Uterus (tissue), 4 donors: ENCODE measurements at places on chromosomes 4 and X. TPM values are rescaled to one million over a fixed set of nuclear protein-coding genes. Genes with fewer than 3 reads are reported as not detected.

GRCh38 chr4:187286525-187286924, 562.9 kb upstream of the FAT1 start:
- no peaks in the 10 kb centered on the region for H3K36me3 ChIP-seq
- H3K4me1 ChIP-seq = no peaks in the 10 kb centered on the region
- H3K4me3 ChIP-seq = no peak overlapping the region
- H3K27me3 ChIP-seq = no peaks in the 10 kb centered on the region

GRCh38 chr4:40608628-40609027, 21.0 kb downstream of the RBM47 start:
- DNase-seq = no peak
- H3K36me3 ChIP-seq = no peaks in the 10 kb centered on the region
- no peaks in the 10 kb centered on the region for H3K4me1 ChIP-seq
- H3K27me3 ChIP-seq = no peaks in the 10 kb centered on the region
- H3K27ac ChIP-seq = no peak overlapping the region

DNA sequence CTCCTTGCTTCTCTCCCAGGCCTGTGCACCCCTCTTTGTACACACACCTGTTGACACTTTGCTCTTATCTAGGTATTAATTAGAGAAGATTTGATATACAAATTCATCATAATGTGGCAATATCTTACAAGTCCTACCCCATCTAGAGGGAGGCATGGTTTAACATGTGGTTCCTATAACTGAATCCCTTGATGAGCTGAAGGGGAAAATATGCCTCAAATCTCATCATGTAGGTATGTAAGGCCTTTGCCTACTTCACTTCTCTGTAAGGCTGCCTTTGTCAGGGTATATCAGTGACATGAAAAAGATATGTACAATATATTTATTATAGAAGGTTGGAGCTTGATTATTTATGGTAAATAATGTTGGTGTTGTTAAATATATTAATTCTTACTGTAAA, 31.9 kb downstream of the HTR2C start:
- no peak overlapping the region for H3K27ac ChIP-seq
- no peak overlapping the region for H3K4me3 ChIP-seq
- H3K27me3 ChIP-seq = no peaks in the 10 kb centered on the region
- no peak for DNase-seq
- H3K36me3 ChIP-seq = no peaks in the 10 kb centered on the region

GRCh38 chr4:65624651-65625050, 45.6 kb downstream of the EPHA5 start:
- no peak overlapping the region for H3K4me3 ChIP-seq
- DNase-seq = no peak
- no peaks in the 10 kb centered on the region for H3K4me1 ChIP-seq
- H3K27ac ChIP-seq = no peak overlapping the region
- no peaks in the 10 kb centered on the region for H3K36me3 ChIP-seq

DNA sequence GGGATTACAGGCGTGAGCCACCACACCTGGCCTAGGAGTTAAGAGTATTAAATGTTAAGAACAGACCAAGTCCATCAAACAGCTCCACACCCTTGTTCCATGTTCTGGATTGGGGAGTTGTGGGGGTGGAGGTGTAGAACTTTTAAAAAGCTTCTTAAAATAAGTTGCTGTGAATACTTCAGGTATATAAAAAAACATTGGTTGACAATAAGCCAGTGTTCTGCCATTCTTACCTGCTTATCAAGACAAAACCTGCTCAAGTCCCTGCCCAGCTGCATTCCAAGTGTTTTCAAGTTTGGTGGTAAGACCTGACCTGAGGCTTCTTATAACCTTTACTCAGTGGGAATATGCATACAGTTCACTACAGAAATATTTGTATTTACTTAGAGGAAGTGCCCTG, 6.4 kb downstream of the RBM3 start:
- H3K36me3 ChIP-seq = no peaks in the 10 kb centered on the region
- H3K27me3 ChIP-seq = no peaks in the 10 kb centered on the region
- no peak overlapping the region for H3K4me3 ChIP-seq

DNA sequence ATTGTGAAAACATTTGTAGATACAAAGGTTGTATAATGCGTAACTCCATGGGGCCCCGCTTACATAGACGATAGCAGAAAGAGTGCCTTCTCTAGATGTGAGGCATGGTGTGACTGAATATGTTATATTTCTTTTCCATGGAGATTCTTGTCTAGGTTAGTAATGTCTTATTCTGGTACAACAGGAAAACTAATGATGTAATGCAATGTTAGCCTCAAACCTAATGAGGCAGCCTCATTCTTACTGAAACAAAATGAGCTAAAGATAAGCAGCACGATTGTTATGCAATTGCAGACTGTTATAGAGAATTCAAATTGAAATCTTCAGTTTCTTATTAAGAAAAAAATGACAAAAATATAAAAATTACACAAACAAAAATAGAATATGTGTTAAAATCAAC, 171.1 kb upstream of the ANKRD50 start:
- H3K27ac ChIP-seq = no peak overlapping the region
- no peak for DNase-seq
- H3K4me3 ChIP-seq = no peak overlapping the region
- H3K4me1 ChIP-seq = no peaks in the 10 kb centered on the region

DNA sequence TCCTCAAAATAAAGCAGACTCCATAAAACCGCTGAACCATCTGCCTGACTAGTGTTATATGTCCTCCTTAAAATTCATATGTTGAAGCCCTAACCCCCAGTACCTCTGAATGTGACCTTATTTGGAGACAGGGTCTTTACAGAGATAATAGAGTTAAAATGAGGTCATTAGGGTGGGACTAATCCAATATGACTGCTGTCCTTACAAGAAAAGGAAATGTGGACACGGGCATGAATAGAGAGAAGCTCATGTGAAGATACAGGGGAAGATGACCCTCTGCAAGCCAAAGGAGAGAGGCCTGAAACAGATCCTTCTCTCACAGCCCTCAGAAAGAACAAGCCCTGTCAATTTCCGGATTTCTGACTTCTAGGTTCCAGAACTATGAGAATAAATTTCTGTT, 82.0 kb upstream of the KLHL13 start:
- no peaks in the 10 kb centered on the region for H3K27me3 ChIP-seq
- no peaks in the 10 kb centered on the region for H3K36me3 ChIP-seq
- no peaks in the 10 kb centered on the region for H3K4me1 ChIP-seq
- H3K27ac ChIP-seq = peak overlapping the region; percentile 44

DNA sequence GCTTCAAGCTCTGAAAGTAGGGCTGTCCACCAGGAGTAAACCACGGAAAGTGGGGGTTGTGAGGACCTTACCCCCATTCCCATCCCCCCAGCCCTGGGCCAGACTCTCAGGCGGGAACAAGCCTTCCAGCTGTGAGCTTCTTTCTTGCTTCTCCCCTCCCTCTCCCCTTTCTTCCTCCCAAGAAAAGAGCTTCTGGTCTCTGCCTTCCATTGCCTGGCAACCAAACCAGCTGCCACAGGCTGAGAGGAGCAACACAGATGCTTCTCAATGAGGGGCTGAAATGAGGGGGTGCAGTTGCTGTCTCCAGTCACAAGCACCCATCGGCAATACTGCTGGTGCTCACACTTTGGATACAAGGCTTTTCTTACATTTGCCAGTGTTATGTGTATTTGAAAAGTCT, 72.5 kb downstream of the SLC16A2 start:
- no peak for DNase-seq
- H3K36me3 ChIP-seq = no peaks in the 10 kb centered on the region
- H3K27me3 ChIP-seq = no peaks in the 10 kb centered on the region
- H3K4me3 ChIP-seq = no peak overlapping the region

- no peaks in the 10 kb centered on the region for H3K27me3 ChIP-seq
- H3K4me3 ChIP-seq = no peak overlapping the region
- H3K27ac ChIP-seq = no peak overlapping the region
Observed at GRCh38 chr4:145183023-145183422, 2.6 kb upstream of the OTUD4 start.

- no peak overlapping the region for H3K4me3 ChIP-seq
- no peak for DNase-seq
- H3K36me3 ChIP-seq = no peaks in the 10 kb centered on the region
- no peaks in the 10 kb centered on the region for H3K4me1 ChIP-seq
- no peak overlapping the region for H3K27ac ChIP-seq
Observed at GRCh38 chr4:110128029-110128428, 70.4 kb downstream of the ELOVL6 start.

DNA sequence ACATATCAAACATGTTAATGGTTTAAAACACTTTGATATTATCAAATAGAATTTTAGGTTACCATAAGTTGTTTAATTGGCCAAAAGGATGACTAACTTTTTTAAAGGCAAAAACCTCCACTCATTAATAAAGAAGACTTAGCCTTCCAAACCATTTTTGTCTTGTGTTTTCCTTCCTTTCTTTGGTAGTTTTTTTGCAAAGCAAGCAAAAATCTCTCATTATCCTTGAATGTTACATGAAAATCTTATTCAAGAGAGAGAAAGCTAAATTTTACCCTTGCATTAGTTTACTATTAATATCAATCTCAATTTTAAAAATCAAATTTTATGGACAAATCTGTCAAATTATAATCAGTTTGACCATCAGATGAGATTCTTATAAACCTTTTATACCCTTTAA, 419.5 kb downstream of the SPIN4 start:
- H3K27ac ChIP-seq = no peak overlapping the region
- H3K36me3 ChIP-seq = no peaks in the 10 kb centered on the region
- no peaks in the 10 kb centered on the region for H3K27me3 ChIP-seq
- H3K4me3 ChIP-seq = no peak overlapping the region
- H3K4me1 ChIP-seq = no peaks in the 10 kb centered on the region

GRCh38 chr4:83340692-83341343, 6.2 kb upstream of the HPSE start:
- H3K27ac ChIP-seq = no peak overlapping the region
- no peaks in the 10 kb centered on the region for H3K27me3 ChIP-seq
- H3K4me1 ChIP-seq = no peaks in the 10 kb centered on the region
- DNase-seq = no peak

DNA sequence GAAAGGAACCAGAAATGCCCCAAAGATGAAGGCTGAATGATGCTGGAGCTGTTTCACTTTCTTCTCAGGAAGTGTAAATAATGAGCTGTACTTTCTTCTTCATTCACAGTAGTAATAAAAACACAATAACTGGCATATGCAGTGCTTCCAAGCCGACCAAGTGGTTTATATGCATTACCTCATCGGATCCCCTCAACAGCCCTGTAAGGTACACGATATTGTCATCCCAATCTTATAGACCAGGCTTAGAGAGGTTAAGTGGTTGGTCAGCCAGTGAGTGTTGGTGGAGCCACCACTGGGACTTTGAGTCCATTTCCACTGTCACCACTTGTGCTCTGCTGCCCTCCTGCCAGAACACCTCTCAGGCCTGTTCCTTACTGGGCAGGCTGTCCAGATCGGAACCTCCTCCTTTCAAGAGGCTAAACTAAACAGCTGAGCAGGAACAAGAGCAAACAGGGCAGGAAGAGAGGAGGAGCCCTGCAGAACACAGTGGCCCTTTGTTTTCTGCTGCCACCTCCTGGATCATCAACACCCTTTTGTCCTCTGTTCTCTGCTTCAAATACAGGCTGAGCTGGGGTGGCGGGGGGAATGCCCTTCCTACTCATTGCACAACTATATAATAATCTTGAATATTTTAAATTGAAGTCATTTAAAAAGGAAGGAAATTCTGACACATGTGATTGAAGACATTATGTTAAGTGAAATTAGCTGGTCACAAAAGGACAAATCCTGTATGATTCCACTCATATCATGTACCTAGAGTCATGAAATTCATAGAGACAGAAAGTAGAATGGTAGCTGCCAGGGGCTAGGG, 112.5 kb upstream of the ATP6AP2 start:
- no peak overlapping the region for H3K4me3 ChIP-seq
- no peaks in the 10 kb centered on the region for H3K36me3 ChIP-seq
- H3K27me3 ChIP-seq = no peaks in the 10 kb centered on the region
- H3K4me1 ChIP-seq = no peaks in the 10 kb centered on the region

GRCh38 chrX:118181030-118181429, 64.4 kb upstream of the KLHL13 start:
- DNase-seq = no peak
- H3K4me3 ChIP-seq = no peak overlapping the region
- no peak overlapping the region for H3K27ac ChIP-seq

DNA sequence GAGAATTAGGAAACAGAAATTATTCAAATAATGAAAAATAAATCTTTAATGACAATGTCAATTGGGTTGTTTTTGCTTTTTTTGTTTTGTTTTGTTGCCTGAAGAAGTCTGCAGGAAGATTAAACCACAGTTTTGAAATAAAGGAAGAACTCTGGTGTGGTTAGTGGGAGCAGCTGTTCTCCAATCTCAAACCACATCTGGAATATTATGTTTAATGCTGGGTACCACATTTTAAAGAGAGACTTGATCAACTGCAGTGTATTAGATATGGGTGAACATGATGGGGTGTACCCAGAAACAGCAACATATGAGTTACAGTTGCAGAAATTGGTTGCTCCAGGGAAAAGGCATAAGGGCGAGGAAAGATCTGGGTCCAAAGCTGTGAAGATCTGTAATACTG, 171.2 kb upstream of the RPL34 start:
- no peak overlapping the region for H3K27ac ChIP-seq
- no peaks in the 10 kb centered on the region for H3K27me3 ChIP-seq
- no peaks in the 10 kb centered on the region for H3K36me3 ChIP-seq
- DNase-seq = no peak

- no peak overlapping the region for H3K4me3 ChIP-seq
- no peak for DNase-seq
- H3K36me3 ChIP-seq = no peaks in the 10 kb centered on the region
Observed at GRCh38 chr4:143587703-143588102, 74.2 kb downstream of the SMARCA5 start.

- H3K4me1 ChIP-seq = no peaks in the 10 kb centered on the region
- H3K27me3 ChIP-seq = no peaks in the 10 kb centered on the region
- no peak overlapping the region for H3K4me3 ChIP-seq
Observed at GRCh38 chr4:184387351-184387750, 87.0 kb downstream of the IRF2 start.

DNA sequence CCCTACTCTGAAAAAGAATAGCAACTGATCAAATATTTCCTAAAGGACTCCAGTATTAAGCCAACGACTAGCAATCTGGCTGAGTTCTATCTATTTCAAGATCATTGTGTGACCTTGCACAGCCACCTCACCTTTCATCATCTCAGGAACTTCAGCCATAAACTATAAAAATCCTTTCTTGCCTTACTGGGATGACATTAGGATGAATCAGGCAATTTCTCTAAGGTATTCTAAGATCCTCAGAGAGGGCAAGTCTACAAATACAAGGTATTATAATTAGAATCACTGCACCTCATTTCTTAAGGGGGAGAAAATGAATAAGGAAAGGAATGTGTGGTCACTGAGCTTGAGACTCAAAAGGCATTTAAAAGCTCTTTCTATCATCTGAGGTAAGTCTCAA, 152.6 kb downstream of the GRIA3 start:
- H3K27me3 ChIP-seq = no peaks in the 10 kb centered on the region
- H3K36me3 ChIP-seq = no peaks in the 10 kb centered on the region
- no peak for DNase-seq
- H3K27ac ChIP-seq = no peak overlapping the region
- no peaks in the 10 kb centered on the region for H3K4me1 ChIP-seq

FATE1 gene
- total RNA-seq = not detected

ATP1B4 gene
- total RNA-seq = not detected

CXCL11 gene
- total RNA-seq = not detected

HSPA4L gene
- 0.26 TPM for total RNA-seq

KLHL13 gene
- total RNA-seq = 19.7 TPM

IL2 gene
- not detected for total RNA-seq
